ENCODE measurements at places on chromosomes 16 and 17. TPM values are rescaled to one million over a fixed set of nuclear protein-coding genes. Genes with fewer than 3 reads are reported as not detected.

Gene CACNG1
- polyA plus RNA-seq, result not detected

Gene CDT1
- polyA plus RNA-seq, result 5.2 TPM

DNA sequence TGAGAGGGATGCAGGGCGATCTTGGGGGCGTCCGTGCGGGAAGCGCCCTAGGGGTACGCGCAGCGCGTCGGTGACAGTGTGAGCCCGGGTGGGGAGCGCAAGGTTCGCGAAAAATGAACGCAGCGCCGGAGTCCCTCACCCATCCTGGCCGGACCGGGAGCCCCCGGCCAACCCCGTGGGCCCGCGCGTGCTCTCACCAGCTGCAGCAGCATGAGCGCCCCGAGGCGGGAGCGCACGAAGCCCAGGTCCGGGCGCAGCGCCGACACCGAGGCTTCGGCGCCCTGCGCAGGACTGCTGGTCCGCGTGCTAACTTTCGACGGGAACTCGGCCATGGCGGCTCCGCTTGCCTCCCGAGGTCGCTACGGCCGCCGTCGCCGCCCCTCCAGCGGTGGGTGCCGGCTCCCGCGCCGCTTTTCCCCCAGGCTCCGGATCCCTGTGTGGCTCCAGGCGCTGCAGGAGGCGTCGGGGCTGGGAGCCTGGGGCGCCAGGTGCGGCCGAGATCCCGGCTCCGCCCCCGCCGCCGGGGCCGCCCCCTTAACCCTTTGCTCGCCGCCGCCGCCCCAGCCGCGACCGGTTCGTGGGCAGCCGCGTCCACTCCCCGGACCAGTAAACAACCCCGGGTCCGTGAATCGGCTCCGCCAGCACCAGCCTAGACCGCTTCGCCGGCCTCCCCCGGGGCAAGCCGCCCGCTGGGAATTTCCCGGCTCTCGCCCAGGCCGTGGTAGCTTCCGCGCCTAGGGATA, at the start of gene PLLP:
TSS of gene PLLP (minus strand) at position 464 of the 743 bp plus-strand sequence. CDS start at position 332, 132 bp downstream.
- DNase-seq, result peak; percentile 87

- DNase-seq, result no peak
These were observed 397 bp downstream of the RIPOR1 start for GRCh38 chr16:67528870-67529581.

- no peak for DNase-seq
These were observed 52.5 kb downstream of the SHCBP1 start for GRCh38 chr16:46568472-46569230.

DNA sequence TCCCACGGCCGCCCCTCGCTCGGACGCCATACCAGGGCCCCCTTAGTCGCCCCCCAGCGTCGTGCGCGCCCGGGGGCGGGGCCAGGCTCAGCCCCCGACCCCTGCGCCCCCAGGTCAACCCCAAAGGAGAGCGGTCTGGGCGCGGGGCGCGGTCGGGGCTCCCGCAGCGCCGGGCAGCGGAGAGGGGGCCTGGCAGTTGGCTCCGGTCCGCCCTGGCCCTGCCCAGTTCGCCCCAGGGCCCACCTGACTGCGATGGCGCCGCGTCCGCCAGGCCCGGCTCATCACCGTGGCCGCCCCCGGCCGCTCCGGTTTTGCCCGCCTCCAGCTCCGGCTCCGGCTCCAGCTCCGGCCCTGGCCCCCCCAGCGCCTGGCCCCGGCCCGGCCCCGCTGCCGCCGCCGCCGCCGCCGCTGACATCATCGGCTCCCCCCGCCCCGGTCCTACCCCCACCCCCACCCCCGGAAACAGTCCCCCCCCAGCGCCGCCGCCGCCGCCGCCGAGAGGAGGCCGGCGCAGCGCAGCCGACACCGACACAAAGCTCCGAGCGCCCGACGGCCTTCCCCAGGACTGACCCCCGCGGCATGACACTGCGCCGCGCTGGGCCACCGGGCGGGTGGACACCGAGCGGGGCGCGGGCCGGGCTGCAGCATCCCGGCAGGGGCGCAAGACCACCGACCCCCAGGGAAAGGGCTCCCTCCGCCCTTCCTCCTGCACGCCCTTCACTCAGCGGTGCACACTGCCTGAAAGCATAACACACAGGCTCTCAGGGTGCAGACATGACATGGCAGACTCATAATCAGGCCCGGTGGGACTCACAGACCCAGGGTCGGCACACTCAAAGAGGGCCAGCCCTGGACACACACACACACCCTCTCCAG, at the start of gene ZBTB4:
TSS of gene ZBTB4 (minus strand) at position 419 of the 876 bp plus-strand sequence. CDS start 12,830 bp downstream, outside the sequence.
- DNase-seq, result peak; percentile 65

Gene SLC5A11
- not detected for polyA plus RNA-seq

DNA sequence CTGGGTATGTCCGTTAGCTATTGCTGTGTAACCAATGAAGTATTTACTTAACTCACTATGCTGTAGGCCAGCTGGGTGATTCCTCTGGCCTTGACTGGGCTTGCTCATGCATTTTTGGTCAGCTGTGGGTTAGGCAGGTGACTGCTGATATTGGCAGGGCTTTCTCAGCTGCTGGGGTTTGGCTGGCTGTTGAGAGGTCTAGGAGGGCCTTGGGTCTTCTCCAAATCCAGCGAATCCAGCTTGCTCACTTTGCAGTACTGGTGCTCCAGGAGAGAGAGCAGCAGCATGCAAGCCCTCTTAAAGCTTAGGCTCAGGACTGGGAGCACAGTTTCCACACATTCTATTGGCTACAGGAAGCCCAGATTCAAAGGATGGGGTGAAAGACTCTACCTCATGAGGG, 270.1 kb downstream of the PHKB start:
- no peak for DNase-seq

All from stomach (tissue), 19 donors.